AG10803 (cell line): ENCODE measurements at places on chromosomes 11 and 22.

DNA sequence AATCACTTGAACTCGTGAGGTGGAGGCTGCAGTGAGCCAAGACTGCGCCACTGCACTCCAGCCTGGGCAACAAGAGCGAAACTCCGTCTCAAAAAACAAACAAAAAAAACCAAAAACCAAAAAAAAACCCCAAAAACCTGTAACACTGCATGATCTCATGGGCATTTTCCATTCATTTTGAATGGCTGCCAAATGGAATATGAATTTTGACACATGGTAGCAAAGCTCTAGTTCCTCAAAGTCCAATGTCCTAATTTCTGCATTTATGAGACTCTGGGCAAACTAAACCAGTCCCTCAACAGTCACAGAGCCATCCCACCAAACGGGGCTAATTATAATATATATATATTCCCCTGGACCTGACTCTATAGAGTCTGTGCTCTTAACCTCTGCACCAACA, 61.8 kb downstream of the SGSM3 start:
- DNase-seq, result no peak

- DNase-seq, result no peak
These were observed 24.2 kb downstream of the TMPRSS5 start for GRCh38 chr11:113681711-113682413.

GRCh38 chr11:90774727-90775566, 552.1 kb upstream of the CHORDC1 start:
- DNase-seq, result no peak

DNA sequence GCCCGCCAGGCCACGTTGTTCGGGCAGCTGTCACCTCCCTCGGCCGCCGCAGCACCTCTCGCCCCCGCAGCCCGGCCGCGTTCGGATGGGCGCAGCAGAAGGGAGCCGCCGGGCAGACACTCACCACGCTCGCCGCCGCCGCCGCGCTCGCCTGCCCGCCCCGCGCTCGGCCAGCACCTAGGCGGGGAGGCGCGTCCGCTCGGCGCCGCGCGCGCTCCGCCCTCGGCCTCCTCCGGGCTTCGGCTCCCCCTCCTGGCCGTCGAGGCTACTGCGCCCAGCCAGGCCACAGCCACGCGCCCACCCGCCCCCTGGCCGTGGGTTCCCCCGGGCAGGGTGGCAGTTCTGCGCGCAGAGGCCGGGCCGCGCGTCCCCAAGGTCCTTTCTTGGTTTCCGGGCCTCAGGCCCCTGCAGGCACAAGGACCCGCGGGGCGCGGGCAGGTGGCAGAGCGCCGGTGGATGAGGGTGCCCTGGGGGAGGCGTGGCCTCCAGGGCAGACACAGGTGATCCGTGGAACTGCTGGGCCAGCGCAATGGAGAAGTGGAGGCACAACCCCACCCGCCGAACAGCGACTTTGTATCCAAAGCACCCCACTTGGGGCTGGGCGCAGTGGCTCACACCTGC, at the start of gene SLC25A22:
Gene SLC25A22, minus strand, starts transcription at position 189 of the 621 bp plus-strand sequence. CDS start 3,275 bp downstream, outside the sequence.
- DNase-seq, result peak; percentile 62

- DNase-seq, result no peak
These were observed 41.4 kb upstream of the PCF11 start for GRCh38 chr11:83115551-83115950.

GRCh38 chr22:35570686-35571194, 30.1 kb downstream of the RASD2 start:
- DNase-seq, result no peak

DNA sequence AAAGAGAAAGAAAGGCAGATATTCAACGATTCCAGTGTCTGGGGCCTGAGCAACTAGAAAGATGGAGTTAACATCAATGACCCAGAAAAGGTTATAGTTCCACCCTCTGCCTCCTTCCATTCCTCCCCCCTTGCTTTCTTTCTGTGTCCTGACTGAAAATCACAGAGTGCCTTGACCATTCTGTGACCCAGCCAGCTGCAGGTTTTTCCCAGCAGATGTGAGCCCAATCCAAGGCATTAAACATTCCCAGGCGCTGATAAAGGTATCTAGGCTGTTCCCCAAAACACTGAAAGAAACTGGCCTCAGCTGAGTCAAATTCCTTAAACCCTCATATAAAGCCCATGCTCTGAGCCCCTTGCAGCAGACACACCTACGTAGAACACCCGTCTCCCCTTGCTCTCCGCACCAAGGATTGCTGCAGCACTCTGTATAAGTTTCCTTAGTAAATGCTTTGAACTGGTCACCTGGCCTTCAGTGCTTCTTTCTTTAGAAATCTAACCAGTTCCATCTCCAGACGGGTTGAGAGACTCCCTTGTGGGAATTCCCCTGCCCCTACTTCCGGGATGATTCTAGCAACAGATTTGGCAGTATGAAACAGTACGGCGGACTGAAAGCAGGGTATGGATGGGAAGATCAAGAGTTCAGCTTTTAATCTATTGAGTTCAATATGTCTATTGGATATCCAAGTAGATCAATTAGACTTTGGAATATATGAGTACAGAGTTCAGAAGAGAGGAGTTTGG, 48.8 kb upstream of the ZC3H12C start:
- DNase-seq, result no peak

GRCh38 chr11:112983887-112984286, 22.7 kb downstream of the NCAM1 start:
- no peak for DNase-seq

- no peak for DNase-seq
These were observed 262.2 kb downstream of the BRD1 start for GRCh38 chr22:49565516-49565855.

DNA sequence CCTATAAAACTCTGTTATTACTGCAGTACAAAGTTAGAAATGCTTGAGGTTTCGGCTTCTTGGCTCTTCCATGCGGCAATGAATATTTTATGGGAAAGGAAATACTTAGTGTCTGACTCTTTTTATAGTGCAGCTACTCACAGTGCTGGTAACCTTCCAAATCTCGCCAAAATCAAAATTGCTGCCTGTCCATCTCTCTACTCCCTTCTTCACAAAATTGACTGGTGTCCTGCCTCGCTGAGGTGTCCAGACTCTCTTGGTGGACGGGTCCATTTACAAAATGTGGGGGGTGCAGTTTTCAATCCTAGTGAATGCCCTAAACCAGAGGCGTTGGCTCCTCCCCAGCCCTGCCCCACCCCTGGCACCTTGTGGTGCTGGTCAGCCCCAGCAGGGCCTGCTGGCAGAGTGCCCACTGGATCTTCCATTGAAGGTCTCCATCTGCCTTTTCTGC, 73.5 kb downstream of the ZBTB16 start:
- peak; percentile 85 for DNase-seq

DNA sequence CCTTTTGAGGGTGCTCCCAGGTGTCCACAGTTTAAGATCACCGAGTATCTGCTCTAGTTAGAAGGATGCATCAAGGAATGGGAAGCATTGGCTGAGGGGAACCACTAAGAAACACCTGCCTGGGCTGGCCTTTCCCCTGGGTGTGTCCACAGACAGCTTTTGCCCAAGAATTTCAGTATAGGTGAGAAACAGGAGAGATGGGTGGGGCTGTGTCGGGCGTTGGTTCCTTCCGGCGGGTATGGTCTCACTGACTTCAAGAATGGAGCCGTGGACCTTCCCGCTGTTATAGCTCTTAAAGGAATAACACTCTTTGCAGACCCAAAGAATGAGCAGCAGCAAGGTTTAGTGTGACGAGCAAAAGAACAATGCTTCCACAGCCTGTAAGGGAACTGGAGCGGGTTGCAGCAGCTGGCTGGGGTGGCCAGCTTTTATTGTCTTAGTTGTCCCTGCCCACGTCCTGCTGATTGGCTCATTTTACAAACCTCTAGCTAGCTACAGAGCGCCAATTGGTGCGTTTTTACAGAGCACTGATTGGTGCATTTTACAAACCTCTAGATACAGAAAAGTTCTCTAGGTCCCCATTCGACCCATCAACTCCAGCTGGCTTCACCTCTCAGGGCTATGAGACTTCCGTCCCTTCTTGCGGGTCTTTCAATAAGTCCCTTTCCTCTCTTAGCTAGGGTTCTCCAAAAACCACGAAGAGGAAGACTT, 2.4 kb downstream of the FADS1 start:
- peak; percentile 18 for DNase-seq

- DNase-seq, result no peak
These were observed 58.2 kb downstream of the WNT7B start for GRCh38 chr22:45918459-45919370.

DNA sequence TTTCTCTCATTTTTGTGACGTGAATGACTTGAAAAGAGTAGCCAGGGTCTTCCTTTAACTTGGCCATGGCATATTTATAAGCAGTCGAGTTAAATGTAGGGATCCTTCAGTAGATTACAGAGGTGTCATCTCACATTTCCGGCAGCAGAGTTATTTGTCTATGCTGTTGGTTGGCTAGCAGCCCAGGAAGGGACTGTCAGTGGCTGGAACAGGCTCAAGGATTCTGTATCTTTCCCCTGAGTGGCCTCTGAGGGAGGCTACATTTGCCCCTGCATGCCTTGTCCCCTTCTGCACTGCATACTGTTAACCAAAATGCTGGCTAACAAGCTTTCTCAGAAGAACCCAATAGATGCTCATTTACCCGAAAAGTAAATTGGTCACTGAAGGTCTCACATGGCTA, 187.6 kb downstream of the PGR start:
- DNase-seq, result no peak

GRCh38 chr22:39146256-39147101, 6.0 kb downstream of the CBX7 start:
- no peak for DNase-seq

GRCh38 chr11:61473370-61474012, 35.1 kb upstream of the LRRC10B start:
- DNase-seq, result no peak

DNA sequence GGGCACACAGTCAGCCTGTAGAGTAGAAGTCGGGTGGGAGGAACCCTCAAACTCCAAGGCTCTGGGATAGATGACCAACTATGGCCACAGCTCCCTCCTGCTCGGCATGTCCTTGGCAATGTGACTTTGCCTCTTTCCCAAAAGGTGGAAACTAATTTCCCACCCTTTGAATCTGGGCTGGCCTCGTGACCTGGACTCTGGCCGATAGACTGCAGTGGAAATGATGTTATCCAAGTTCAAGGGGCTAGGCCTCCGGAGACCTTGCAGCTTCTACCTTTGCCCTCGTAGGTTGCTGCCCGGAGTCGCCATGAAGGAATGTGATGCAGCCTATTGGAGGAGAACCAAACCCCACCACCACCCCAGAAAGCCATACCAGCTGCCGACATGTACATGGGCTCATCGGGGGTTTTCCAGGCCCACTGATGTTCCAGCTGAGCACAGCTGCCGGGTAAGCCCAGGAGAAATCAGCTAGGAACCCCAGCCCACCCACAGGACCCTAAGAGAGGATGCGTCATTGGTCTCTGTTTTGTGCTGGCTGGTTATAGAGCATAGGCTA, 30.4 kb downstream of the KCNJ4 start:
- DNase-seq, result no peak

DNA sequence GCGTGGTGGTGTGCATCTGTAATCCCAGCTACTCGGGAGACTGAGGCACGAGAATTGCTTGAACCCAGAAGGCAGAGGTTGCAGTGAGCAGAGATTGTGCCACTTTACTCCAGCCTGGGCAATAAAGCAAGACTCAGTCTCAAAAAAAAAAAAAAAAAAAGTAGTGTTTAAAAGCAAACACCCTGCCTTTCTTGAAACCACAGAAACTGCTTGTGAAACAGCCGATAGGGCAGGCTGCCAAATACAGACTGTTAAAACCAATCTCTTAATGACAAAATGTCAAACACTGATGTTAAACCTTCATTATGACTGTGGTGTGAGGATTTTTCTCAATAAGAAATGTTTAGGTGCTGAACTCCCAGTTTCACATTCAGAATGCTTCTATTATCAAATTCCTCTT, 27.3 kb downstream of the MARK2 start:
- peak; percentile 66 for DNase-seq

GRCh38 chr11:4167758-4168157, 73.2 kb downstream of the RRM1 start:
- DNase-seq, result no peak

- no peak for DNase-seq
These were observed 323 bp upstream of the HIKESHI start for GRCh38 chr11:86301742-86302091.

- DNase-seq, result no peak
These were observed 53.1 kb upstream of the SLC22A12 start for GRCh38 chr11:64537876-64538275.

GRCh38 chr11:77199137-77199745, 71.2 kb downstream of the MYO7A start:
- no peak for DNase-seq

GRCh38 chr11:74267014-74267413, 44.4 kb downstream of the P4HA3 start:
- DNase-seq, result no peak

GRCh38 chr22:32097881-32098499, 54.9 kb downstream of the SLC5A1 start:
- no peak for DNase-seq

DNA sequence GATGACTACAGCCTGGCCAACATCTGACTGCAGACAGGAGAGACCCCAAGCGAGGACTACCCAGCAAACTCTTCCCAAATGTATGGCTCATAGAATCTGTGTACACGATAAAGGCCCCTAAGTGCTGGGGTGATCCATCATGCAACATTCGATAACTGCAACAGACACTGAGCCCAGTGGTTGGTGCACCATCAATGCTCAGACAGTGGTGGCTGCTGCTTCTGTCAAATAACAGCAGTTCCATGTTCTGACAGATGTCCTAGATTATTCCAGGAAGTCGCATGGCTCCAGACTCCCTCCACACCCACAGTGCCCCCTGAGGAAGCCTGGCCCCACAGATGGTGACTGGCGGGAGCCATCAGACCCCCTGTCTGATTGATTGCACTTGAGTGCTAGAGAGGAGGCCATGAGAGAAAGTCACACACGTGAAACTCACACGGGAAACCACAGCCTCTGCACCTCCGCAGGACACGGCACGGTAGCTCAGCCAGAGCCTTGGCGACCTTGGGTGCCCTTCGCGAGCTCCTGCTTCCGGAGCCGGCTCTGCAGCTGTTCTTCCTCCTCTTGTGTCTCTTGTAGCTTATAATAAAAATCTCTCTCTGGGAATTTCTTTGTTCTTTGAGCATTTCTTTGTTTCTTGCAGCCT, 1155.9 kb downstream of the TBC1D22A start:
- DNase-seq, result no peak

DNA sequence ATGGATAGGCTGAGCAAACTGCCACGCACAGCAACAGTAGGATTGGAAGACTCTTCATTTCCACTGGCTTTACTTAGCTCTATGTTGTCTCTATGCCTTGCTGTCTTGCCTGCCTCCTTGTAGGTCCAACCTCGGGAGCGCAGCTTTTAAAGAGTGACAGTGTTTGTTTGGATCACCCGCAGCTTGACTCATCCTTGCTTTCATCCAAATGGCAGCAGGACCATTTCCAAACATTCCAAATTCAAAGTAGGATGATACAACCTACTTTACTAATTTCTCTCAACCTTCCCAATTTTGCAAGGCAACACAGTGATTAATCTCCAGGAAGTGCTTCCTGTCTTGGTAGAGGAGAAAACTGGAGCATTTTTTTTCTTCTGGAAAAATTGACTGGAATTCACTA, at the start of gene MMP3:
Gene MMP3, minus strand, starts transcription at position 121 of the 400 bp plus-strand sequence. Its CDS starts 63 bp downstream, at position 58.
- DNase-seq, result peak; percentile 73
